ENCODE measurements at places on chromosomes 5 and 9.

DNA sequence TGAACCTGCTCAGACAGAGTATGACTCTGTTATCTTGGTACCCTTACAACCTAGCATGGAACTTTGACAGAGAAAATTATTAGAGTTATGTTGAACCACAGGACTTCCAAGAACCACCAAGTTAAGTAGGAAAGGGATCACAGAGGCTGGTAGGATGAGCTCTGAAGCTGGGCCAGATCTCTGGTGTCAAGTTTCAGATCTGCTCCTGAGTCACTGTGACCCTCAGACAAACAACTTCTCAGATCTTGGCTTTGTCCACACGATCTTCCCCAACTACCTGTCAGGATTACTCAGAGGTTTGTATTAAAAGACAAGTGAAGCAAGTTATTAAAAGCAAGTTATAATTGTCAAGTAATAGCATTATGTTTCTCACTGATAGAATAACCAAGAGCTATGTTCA lies 189.0 kb downstream of the SEC61B start:
- DNase-seq: no peak

DNA sequence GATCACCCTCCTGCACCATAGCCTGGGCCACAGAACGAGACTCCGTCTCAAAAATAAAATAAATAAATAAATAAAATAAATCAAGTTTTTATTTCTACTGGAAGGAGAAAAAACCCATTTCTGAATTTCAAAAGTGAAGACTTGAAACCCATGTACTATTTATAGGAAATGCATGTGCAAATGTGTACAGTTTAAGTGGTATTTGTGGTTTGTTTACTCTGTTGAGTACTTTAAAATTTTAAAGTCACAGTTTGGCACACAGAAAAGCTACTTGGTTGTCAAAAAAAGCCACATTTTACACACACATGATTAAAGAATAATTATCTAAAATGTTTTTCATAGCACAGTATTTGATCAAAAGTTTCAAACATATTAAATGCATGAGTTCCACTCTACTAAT lies 43.6 kb downstream of the NR3C1 start:
- DNase-seq: peak; percentile 31

DNA sequence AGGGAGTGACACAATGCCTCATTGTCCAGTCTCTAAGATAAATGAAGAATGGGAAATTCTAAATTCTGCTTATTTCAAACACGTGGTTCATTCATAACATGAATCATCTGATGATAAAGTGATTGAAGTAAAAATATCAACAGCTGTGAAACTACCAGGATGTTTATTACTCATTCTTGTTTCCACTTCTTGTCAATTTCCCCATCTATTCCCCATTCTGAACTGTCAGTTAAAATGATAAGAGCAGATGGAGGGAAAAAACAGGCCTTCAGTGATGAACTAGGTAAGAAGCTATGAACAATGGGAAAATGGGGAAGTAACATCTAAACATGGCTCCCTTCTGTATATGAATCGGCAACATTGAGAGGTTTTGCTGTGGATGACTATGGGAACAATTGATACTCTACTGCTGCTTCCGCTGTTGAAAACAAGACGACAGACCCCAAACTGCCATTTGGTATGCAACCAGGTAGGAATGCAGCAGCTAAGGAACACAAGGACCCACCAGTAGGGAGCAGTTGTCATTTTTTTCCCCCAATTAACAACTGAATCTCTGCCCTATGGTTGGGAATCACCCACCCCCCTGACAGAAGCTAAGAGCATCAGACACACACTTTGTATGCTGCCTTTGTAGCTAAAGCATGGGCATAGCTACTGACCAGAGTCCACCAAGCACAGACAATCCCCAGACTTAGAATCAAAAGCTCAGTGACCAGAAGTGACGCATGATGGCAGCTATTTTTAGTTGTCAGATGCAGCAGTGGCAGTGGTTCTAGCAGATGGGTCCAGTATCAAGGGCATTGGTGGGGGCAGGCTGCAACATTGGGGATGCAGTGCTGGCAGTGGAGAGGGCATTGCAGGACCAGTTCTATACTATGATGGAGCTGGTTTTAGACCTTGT lies 52.9 kb upstream of the ZNF366 start:
- no peak for DNase-seq

DNA sequence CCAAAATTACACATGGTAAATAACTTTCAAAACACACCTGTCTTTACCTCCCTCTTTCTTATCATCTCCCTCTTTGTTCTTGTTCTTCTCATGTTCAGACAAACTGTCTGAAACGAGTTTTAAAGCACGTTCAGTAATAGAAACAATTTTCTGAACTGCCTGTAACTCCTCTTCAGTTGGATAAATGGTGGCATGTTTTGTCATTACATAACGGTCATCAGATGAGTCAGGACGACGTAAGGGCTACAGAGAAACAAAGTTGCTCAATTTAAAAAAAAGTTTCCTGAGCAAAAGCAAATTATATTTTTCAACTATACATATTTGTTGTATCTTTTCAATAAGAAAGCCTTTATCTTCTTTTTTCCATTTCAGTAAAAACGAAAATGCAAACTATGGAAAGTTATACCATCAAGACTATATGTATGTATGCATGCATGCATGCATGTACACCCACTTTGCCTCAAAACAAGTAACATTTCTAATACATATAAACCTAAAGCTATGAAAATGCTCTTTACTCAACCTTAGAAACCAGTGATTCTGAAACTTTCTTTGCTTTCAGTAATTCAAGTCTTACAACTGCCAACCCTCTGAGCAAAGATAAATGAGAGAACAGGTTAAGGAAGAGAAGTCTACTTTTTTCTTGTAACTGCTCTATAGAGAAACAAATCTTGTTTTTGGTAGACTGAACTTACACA lies 56.0 kb downstream of the ZFR start:
- DNase-seq: no peak

GRCh38 chr9:2872931-2873323 lies 29.0 kb upstream of the PUM3 start:
- DNase-seq: no peak

GRCh38 chr5:143406408-143406807 lies 2.9 kb upstream of the NR3C1 start:
- DNase-seq: no peak

DNA sequence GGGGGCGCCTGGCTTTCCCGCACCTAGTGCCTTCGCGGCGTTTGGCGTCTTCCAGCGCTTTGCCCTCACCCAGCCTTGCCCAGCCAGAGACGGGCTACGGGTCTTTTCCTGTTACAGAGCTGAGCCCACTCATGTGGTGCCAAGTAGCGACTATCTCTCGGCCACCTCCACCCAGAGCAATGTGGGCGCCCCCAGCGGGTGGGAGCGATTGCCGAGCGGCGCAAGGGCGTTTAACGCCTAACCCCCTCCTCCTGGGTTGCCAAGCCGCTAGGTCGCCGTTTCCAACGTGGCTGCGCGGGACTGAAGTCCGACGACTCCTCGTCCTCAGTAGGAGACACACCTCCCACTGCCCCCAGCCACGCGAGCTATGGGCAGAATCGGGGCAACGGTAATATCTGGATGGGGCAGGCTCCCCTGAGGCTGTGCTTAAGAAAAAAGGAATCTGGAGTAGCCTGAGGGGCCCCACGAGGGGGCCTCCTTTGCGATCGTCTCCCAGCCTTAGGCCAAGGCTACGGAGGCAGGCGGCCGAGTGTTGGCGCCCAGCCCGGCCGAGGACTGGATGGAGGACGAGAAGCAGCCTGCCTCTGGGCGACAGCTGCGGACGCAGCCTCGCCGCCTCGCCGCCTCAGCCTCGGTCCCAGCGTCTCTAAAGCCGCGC lies 5.8 kb downstream of the TLX3 start:
- no peak for DNase-seq

DNA sequence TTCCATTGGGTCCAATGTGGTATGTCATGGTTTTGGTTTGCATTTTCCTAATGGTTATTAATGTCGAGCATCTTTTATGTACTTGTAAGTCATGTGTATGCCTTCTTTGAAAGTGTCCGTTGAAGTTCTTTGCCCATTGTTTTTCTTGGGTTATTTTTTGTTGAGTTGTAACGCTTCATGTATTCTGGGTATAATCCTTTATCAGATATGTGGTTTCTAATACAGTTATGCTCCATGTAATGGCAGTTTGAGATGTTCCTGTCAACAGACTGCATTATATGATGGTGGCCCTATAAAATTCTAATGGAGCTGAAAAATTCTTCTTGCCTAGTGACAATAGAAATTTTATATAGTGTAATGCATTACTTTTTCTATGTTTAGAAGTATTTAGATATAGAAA lies 17.2 kb downstream of the RIC1 start:
- DNase-seq: no peak

GRCh38 chr9:119020730-119021333 lies 348.4 kb downstream of the BRINP1 start:
- DNase-seq: no peak

- no peak for DNase-seq
Measured at GRCh38 chr5:56516441-56516840, 283.3 kb upstream of the ANKRD55 start.

DNA sequence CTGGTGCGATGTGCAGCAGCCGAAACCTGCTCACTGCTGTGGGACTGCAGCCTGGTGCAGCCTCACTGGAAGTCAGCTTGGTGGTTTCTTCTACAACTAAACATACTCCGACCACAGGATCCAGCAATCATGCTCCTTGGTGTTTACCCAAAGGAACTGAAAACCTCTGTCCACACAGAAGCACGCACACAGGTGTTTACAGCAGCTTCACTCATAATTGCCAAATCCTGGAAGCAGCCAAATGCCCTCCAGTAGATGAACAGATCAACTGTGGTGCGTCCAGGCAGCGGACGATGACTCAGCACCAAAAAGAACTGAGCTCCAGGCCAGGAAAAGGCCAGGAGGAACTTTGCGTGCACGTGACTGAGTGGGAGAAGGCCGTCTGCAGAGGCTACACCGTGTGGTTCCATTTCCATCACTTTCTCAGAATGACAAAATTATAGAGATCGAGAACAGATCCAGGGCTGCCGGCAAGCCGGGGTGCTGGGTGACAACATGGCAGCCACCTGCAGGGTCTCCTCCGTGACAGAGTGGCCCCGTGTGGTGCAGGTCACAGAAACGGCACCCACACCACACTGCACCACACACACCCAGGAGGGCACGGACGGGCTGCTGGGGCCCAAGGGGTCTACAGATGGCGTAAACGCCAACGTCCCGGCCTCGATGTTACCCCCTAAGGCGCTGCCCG lies 23.1 kb upstream of the NSMF start:
- no peak for DNase-seq

GRCh38 chr9:132007371-132008025 lies 72.2 kb downstream of the MED27 start:
- DNase-seq: no peak

DNA sequence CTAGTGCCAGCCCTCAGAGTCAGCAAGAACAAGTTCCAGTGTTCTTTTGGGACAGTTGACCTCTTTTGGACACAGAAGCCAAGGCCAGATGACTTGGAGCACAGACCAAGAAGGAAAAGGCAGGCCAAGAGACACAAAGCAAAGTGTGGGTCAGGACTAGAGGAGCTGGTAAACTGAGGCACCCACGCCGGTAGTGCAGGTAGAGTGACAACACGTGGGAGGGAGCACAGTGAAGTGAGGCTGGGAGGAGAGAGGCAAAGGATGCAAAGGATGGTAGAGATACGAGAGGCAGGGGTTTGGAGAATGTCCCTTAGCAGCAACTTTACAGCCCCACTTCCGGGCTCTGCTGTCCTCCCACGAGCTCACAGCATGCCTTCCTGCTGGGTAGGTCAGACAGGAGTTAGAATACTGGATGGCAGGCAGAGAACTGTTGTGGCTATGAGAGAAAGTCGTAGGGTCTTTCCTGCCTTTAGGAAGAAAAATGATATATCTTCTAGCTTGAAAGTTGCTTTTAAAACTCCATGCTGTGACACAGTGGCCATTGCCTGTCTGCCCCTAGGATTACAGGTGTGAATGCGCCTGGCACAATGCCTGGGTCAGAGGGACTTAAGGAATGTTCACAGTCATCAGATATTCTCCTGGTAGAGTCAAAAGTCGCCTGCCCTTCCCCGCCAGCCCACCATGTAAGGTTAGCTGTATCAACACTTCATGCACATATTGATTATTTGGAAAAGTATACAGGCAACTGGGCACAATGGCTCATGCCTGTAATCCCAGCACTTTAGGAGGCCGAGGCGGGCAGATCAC lies 97.9 kb downstream of the PDE8B start:
- DNase-seq: no peak

GRCh38 chr9:137109250-137110146 lies 5.0 kb downstream of the DPP7 start:
- no peak for DNase-seq

DNA sequence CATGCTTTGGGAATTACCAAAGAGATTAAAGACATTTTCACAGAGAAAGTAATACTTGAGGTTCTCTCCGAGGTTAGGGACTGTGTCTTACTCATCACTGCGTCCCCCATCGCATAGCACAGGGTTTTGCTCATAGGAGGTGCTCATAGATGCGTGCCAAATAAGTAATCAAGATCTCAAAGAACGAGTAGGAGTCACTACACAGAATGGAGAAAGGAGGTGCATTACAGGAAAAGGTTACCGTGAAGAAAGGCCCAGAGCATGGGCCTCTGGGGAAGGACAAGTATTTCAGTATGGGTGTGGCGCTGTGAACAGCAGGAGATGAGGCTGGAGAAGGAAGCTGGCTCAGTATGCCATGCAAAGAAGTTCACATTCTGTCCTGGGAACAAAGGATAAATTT lies 182.4 kb downstream of the ACTL7B start:
- no peak for DNase-seq

- DNase-seq: no peak
Measured at GRCh38 chr5:127867022-127867783, 164.0 kb downstream of the CCDC192 start.

DNA sequence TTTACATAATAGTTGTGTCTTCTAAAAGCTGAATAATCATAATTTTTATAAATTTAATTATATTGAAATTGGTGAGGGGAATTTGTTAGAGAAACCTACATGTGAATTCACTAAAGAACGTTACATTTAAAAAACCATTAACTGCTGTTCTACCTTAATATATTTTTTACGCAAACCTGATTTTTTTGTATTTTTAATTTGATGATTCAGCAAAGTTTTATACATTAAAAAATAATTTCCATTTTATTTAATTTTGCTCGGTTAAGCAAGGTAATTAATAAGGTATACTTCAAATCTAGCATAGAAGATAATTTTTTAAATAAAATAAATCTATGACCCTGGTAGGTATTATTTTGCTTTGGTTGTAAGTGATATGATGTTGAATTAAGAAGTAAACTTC lies 114.3 kb downstream of the SNCAIP start:
- DNase-seq: no peak

- DNase-seq: no peak
Measured at GRCh38 chr9:121997791-121998190, 95.3 kb downstream of the TTLL11 start.

- DNase-seq: no peak
Measured at GRCh38 chr5:142314606-142315005, 10.2 kb downstream of the SPRY4 start.

DNA sequence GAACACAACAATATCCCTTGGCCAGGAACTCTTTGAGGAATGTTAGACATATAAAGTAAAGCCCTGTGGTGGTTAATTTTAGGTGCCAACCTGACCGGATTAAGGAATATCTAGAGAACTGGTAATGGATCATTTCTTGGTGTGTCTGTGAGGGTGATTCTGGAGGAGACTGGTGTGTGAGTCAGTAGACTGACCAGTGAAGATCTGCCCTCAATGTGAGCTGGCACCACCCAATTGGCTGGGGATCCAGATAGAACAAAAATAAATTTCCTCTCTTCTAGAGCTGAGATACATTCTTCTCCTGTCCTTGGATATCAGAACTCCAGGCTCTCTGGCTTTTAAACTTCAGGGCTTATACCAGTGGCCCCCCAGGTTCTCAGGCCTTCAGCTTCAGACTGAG lies 56.2 kb upstream of the TNPO1 start:
- DNase-seq: no peak
